ENCODE measurements at places on chromosomes 7 and 10.

DNA sequence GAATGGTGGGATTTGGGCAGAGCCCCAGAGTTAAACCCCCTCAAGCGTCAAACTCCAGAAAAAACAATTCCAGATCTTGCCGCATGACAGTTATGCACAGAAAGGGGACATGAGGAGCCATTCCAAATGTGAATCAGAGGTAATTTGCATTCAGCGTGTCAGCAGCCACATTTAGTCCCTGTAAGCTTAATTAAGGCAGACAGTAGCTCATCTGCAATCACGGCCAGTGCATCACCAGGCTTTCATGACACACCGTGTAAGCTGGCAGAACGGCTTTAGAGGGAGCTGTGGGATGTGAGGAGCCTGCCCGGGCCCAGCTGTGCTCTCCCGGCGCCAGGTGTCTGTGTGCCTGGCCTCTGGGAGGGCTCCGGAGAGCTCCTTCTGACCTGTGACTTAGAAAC, 18.7 kb upstream of the PRKAG2 start:
- DNase-seq, result no peak

- no peak for DNase-seq
These were observed 18.1 kb downstream of the RP9 start for GRCh38 chr7:33091111-33091531.

- no peak for DNase-seq
These were observed 6.6 kb downstream of the GDF10 start for GRCh38 chr10:47306387-47307210.

GRCh38 chr10:88389456-88389855, 193.7 kb downstream of the RNLS start:
- DNase-seq, result no peak

- no peak for DNase-seq
These were observed 76.2 kb upstream of the CCDC71L start for GRCh38 chr7:106737202-106737562.

DNA sequence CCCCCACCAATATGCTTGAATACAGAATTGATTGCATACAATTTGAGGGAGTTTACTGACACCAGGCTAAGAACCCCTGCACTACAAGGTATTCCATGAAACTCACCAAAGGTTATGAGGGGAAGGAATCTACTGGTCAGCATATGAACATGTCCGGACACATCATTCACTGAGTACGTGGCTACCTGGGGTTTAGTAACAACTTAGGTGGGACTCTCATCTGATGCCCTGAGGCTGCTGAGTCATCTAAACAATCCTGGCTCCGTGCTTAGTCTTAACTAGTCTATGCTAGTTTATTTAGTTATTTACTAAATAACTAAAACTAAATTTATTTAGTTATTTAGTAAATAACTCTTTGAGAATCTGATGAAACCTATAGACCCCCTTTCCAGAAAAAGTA, 11.3 kb downstream of the PI4K2A start:
- no peak for DNase-seq

DNA sequence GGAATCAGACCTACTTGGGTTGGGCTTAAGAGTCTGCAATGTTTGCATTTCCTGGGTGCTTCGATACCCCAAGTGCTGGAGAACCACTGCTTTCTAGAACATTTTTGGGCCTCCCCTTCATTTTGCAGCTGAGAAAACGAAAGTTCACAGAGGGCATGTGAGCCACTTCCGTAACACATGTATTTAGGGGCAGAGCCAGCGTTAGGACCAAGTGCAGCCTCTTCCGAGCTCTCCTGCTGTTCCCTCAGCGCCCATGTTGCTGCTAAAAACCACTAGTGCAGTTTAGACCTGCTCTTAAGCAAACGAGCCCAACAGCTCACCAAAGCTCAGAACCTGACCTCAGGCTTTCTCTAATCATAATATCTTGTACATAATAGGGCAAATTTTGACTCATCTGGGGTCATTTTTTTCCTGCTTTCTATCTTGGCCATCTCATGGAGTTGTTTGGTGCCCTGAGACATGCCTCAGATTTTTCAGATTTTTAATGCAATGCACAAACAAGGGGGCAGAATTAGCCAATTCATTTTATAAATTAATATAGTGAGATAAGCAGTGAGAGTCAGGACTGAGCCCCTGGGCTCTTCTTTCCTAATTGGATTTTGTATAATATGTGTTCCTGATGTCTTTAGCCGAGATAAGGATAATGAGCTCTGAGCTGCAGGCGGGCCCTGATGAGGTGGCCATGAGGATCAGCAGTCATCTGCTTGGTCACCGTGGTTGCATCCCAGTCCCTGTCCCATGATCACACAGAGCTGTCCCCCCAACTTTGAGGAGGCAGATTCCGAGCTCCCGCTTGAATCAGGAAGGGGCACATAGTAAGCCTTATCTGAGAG, 12.9 kb downstream of the BAG3 start:
- no peak for DNase-seq

DNA sequence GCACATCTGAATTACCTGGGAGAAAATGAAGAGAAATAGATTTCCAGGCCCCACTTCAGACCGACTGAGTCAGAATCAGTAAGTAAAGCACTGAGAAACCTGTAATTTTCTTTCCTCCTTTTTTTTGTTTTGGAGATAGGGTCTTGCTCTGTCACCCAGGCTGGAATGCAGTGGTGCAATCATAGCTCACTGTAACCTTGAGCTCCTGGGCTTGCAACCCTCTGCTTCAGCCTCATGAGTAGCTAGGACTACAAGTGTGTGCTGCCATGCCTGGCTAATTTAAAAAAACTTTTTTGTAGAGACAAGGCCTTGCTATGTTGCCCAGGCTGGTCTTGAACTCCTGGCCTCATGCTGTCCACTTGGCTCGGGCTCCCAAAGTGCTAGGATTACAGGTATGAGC, 260.2 kb downstream of the STK31 start:
- DNase-seq, result no peak

DNA sequence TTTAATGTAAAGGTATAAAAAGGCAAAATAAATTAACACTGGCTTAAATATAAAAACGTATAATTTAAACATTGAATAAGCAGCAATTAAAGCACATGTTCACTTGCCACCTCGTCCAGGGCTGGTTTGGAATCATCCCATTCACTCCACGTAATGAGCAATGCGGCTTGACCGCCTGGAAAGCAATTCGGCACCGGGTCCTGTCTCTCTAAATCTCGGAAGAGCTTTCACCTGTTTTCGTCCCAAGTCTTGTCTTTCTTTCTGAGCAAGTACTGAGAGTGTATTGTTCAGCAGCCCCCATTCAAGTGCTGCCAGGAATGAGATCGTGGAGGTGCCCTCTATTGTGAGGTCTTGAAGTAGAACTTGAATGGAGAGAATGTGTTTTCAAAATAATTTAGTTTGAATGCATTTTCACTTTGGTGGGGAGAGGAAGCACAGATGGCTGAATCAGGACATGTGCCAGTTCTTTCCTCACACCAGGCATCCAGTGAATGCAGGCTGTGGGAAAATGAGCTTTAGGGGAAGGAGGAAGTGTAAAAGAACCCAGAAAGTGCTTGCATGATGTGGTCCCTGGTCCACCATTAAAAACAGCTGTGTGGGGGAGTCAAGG, 515.2 kb downstream of the REEP3 start:
- DNase-seq, result no peak

DNA sequence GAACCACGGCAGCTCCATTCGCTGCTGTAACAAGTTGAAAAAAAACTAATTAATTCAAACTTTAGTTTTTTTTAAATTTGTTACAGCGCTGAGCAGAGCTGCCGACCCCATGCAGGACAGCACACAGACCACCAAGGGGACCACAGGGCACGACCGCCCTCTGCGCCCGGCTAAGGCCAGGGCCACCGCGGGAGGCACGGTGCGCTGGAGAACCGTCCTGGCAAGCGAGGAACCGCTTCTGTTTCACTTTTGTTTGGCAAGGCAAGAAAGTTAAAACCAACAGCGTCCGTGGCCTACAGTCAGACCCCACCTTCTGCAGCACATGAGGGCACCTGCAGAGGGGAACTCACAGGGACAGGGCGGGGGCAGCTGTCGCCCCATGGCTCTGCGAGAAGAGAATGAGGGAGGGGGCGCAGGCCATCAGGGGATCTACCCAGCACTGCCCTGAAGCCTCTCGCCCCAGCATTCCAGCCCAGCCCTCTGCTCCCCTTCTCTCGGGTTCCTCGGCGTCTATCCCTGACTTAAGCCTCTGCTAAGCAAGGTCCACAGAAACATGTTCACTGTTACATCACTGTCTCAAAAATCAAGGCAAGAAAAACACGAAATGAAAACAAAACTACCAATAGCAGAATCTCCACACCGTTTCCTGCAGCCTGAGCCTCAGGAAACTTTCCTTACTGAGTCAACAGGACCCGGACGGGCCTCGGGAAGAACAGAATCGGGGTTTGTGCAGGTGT, 204.4 kb downstream of the DIP2C start:
- no peak for DNase-seq

GRCh38 chr10:27500886-27501285, 3.2 kb upstream of the RAB18 start:
- DNase-seq, result no peak

- no peak for DNase-seq
These were observed 532.5 kb upstream of the MGMT start for GRCh38 chr10:128934492-128934891.

DNA sequence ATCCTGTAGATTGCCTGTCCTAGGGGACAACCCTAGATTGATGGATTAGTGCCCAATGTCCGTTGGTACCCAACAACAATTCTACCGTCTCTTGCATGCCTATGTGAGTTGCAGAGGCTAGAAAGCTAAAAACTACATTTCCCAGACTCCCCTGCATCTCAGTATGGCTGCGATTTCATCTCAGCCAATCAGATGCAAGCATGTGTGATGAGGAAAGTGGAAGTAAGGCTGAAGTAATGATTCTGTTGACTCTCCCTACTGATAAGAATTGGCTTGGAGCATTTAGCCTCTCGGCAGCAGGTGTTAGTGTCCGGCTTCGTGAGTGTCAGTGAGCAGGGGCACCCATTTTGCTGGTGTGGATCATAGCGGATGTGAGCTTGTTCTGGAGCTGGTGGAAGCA, 171.9 kb downstream of the FGFR2 start:
- DNase-seq, result no peak

DNA sequence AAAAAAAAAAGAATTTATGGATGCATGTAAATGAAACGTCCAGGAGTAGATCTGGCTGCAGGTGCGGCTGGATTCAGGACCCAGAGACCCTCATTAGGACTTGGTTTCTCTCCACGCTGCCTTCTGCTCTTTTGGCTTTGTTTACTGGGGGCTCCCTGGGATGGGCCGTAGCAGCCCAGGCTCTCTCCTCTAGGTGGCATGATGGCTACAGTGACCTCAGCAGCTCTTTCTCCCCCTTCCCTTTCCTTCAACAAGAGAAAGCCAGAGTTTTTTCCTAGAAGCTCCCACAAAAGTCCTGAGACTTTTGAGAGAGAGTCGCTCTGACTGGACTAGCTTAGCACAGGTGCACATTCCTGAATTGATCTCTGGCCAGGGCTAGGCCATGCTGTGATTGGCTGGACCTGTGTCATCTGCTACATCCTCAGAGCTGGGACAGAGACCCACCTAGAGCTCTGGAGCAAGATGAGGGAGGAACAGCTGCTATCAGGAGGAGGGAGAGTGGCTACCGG, 67.8 kb upstream of the PDCD4 start:
- DNase-seq, result no peak

DNA sequence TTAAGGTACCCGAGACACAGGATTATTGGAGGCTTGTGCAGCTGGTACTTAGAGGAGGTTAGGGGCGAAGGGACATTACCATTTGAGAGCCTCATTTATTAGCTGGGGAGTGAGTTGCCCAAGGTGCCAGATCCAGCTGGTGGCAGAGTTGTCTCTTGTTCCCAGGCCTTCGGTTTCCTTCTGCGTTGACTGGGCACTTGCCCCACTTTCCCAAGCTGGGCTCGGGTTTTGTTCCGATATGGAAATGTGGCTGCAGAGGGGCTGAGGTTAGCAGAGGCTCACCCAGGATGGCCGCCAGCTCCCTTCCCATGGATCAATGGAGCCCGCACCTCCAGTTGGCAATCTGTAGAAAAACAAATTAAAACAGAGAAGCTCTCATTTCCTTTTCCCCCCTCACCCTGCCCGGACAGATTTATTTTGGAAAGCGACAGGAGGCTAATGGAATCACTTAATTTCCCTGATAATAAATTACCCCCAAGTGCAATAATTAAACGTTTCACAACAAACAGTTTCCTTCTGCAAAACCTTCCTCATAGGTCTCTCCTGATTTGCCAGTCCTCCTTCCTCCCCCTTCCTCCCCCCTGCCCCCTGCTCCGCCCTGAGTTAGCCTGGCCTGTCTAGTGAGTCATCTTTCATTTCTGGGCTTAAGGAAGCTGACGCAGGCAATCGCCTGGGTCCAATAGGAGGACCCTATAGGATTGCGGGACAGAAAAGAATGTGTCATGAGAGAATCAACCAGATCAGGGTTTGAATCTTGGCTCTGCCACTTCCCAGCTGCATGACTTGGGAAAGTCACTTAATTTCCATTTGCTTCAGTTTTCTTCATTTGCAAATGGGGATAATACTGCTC, 51.7 kb downstream of the ADRA2A start:
- no peak for DNase-seq

- DNase-seq, result no peak
These were observed 74.0 kb upstream of the CUX1 start for GRCh38 chr7:101743241-101743994.

DNA sequence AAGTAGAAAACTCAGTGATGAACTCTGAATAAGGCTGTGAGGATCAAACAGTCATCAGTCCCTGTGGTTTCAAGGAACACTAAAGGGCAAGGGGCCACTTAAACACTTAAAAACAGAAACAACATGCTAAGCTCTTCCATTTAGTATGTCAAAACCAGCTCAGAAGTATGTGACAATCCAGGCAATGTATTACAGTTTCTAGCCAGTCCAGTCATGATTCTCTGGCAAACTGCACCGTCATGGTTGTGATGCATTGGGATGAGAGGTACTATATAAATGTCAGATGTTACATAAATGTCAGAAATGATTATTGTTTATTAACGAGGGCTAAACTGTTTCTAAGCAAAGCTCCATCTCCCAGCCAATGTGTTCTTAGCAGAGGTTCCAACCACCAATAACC, 4.7 kb upstream of the CREB5 start:
- DNase-seq, result no peak

- no peak for DNase-seq
These were observed 221.7 kb downstream of the PLXNA4 start for GRCh38 chr7:132354527-132354926.

DNA sequence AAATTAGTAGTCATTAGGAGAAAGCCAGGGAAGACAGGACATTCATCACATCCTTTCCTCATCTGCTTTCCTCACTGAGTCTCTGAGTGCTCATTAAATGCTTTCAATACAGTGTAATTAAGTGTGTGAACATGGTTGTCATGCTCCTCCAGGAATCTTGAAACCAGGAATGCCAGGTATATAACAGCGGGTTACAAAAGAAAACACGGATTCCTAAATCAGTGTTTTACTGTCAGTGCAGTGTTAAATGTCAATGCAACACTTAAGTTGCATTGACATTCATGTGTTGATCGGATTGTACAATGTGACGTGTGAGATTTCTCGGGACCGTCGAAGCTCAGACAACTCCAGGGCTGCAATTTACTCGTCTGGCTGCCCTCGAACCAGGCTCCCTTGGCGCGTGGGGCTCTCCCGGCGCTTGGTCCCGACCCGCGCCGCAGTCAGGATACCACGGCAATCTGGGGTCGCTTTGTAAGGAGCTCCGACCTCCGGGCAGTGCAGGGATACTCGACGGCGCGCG, 455 bp upstream of the SPAG6 start:
- no peak for DNase-seq

GRCh38 chr10:13276749-13277365, 23.0 kb downstream of the PHYH start:
- DNase-seq, result no peak

GRCh38 chr10:128062881-128063563, 63.2 kb downstream of the MKI67 start:
- no peak for DNase-seq

Measured in NK-92 treated with Interleukin-12 subunit alpha and Interleukin-12 subunit beta, amount 100 ng/mL, for 24 hours (cell line).